ENCODE measurements at places on chromosomes 2 and 18. TPM values are rescaled to one million over a fixed set of nuclear protein-coding genes. Genes with fewer than 3 reads are reported as not detected.
A peak's percentile ranks its signal among the peaks of the same experiment; 100 is the strongest.

DGUOK gene
- total RNA-seq = 119 TPM

DNA sequence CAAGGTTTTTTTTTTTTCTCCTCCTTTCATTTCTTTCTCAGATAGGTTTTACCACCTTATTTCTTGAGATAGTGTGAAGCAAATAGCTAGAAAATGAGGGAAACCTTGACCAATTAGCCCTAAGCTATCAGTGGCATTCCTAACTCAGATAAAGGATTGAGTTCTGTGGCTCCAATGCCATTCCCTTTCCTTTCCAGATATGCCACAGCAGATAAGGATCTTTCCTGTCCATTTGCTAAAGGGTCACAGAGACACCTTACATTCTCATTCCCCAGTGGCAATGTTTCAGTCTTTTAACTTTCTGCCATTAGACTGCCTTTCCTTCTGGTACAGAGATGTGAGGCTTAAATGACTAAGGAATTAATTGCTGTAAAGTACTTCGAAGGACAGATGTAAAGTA is 81.7 kb downstream of the MGAT5 start:
- no peak for DNase-seq

PROKR1 gene
- not detected for total RNA-seq

LAMA1 gene
- total RNA-seq = not detected

DLX1 gene
- total RNA-seq = not detected

- no peak for DNase-seq
Measured at GRCh38 chr18:14117606-14118005, 14.6 kb downstream of the ZNF519 start.

- peak; percentile 19 for DNase-seq
Measured at GRCh38 chr18:55384551-55385275, 203.3 kb downstream of the TCF4 start.

DNA sequence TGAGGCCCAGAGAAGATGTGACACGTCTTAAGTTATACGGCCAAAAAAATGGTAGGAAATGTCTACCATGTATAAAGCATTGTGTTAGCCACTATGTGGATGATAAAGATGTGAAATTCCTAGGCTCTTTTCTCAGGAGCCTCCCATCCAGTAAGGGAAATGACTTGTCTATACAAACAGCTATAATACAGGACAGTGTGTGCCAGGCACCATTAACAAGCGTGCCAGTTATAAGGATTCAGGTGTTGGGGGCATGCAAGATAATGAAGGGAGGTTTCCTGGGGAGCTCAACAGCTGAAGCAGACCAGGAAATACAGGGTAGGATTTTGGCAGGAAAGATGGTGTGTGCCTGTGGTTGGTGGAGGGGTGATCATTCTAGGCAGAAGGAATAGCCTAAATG is 37.6 kb downstream of the ALPK2 start:
- DNase-seq = no peak

DNA sequence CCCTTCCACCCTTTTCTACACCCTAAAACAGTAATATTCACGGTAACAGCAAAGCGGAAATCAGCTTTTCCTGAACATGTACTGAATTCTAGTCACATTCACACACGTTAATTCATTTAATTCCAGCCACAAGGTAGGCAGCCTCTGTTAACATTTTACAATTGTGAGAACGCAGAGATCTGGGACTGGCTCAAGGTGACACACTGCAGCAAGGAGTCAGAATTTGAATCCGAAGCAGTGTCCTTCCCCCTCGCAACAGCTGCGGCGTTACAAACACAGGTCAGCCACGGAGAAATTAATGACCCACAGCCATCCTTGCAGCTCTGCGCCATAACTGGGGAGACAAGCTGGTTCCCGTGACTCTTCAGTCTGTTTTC is 818 bp upstream of the SLC20A1 start:
- DNase-seq = no peak

DNA sequence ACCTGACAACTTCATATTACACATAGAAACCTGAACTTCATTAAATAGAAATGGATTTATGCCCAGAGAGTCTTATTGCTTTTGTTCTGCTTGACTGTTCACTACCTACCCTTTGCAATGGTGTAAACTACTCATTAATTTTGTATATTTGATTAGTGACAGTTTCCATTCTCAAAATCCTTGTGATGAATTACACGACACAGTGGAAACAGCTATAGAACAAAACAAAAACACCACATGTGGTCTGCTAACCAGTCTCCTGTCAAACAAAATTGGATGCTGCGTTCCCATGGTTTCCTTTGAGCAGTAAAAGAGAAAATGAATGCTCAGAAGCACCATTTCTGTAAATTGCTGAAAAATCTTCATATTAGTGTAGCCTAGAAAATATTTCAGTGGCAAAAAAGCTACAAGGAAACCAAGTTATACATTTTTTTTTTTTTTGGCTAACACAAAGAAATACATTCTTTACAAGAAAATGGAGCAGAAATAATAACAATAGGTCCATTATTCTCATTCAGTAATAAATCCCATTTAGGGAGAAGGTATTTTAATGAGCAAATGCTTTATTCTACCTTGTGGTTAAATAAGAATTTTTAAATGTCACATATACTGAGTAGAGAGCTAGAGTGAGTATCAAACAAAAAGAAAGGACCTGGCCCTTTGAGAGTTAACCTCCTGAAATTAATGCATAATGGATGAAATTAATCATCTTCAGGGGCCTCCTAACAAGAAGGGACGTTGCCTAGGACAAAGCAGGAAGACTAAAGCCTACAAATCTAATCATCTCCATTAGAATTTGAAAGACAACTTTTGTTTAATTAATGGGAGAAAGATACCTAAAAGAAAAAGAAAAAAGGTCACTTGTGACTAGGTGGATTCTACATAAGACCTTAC is 355.1 kb upstream of the ZC3H15 start:
- DNase-seq = no peak

DNA sequence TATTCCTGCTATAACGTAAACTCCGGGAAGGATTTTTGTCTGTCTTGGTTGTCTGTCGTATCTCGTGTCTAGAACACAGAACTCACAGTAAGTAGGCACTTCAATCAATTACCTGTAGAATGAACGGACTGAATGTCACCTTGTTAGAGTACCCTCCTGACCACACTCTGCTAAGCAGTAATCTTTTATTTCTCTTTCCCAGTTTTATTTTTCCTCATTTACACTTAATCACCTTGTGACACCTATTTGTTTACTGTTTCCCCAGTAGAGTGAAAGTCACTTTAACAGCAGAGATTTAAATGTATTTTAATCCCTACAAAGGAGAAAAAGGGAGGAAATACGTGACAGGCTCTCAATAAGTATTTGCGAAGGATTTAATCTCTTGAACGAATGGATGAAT is 514 bp upstream of the EPB41L5 start:
- no peak for DNase-seq
